ENCODE measurements at places on chromosomes 7 and 10.

- DNase-seq: no peak
These were observed 14.0 kb upstream of the ATXN7L1 start for GRCh38 chr7:105890290-105890997.

- DNase-seq: no peak
These were observed 364.8 kb downstream of the SFMBT2 start for GRCh38 chr10:7045891-7046599.

DNA sequence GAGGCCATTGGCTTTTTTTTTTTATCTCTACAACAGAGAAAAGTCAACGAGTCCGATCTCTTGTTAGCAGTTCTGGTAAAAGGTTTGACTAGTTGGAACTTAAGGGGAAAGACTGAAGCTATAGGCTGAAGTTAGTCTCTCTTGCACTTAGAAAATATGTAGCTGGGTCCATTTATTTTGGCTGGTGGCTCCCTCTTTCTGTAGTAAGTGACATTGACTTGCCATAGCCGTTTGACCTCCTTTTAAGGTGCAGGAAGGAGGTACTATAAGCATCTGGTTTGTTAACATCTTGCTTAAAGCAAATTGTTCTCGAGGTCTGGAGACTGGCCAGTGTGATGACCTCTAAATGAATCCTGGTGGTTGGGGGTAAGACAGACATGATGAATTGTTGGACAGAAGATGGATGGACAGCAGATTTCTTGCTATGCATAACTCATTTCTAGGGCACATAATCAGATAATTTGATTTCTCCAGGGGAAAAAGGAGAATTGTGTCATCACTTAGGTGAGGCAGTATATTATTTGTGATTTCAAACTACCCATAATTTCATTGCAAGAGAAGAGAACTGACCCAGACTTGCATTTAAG lies 356.3 kb upstream of the GALNT17 start:
- DNase-seq: no peak

- DNase-seq: no peak
These were observed 92.3 kb downstream of the DNAJB6 start for GRCh38 chr7:157429001-157429679.

- DNase-seq: no peak
These were observed 199.8 kb downstream of the ZNF365 start for GRCh38 chr10:62573929-62574328.

- peak; percentile 52 for DNase-seq
These were observed 118.2 kb downstream of the CDK6 start for GRCh38 chr7:92717993-92718716.

GRCh38 chr10:23534326-23534725 lies 95.5 kb downstream of the OTUD1 start:
- no peak for DNase-seq

DNA sequence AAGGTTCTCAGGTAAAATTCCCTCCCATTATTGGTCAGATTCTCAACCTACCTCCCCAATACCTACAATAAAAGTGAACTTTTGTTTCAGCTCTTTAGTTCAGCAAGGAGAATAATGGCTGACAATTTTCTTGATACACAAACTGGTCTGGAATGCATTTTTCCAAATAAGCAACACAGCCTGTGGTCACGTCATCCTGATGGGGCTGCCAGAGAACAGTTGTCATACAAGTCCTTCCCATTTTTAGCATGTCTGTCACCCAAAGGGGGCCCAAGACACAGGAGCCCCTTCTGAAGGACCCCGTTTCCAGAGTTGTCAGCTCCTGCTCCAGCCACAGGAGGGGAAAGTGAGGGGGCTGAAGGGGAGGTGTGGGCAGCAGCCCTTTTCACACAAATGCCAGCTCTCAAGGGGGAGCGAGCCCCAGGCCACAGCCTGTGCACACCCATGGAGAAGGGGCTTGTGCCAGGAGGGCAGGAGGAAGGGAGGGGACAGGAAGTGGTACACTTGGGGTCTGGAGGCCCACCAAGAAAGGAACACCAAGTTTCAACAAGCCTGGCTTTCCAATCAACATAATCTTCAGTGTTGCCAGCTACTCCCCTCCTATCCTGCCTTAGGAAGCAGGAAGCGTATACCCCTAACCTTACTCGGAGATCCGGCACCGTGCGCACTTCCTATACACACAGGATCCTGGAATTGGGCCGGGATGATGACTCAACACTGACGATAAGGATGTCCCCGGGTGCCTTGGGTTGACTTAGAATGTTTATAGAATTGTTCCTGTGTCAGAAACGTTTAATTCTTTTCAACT lies 43.4 kb upstream of the PDLIM1 start:
- no peak for DNase-seq

DNA sequence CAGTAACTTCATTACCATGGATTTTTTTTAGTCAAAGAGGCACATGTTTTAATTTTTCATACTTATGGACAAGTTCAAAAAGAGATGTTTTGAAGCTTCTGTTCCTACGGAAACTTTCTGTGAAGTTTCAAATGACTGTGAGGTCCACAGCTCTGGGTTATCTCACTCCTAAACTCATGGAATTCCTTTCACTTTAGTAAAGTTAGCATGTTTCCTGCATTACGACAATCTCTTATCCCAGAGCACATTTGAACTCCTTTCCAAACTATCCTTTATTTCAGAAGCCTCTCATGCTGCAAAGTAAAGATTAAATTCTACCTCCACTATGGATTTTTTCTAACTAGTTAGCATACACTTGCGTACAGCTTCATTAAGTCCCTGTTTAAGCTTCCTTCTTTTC lies 15.3 kb upstream of the ADD3 start:
- DNase-seq: no peak

- DNase-seq: no peak
These were observed 644 bp downstream of the PPP1R35 start for GRCh38 chr7:100435401-100436304.

DNA sequence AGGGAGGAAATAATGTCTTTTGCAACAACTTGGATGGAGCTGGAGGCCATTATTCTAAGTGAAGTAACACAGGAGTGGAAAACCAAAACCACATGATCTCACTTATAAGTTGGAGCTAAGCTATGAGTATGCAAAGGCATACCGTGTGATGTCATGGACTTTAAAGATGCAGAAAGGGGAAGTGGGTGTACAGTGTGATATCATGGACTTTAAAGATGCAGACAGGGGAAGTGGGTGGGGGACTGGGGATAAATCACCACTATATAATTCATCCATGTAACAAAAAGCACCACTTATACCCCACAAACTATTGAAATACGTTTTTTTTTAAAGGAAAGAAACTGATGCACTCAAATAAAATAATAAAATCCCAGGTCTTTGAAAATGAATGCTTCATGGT lies 29.5 kb downstream of the LYZL2 start:
- no peak for DNase-seq

DNA sequence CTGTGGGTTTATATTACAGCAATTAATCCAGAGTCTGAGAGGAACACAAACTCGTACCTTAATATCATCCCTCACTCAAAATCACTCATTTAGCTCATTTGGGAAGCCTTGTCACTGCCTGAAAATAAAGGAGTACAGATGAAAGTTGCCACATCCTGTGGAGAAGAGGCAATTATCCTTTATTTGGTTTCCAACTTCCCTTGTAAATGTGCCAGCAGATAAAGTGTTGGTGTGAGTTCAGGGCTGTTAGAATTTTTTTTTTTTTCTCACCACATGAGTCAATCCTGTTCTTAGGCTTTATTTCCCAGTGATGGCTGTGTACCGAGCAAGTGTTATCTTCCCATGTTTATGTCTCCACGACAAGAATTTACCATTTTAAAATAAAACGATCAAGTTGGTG lies 99.0 kb upstream of the SMIM30 start:
- DNase-seq: no peak

GRCh38 chr10:86716466-86716865 lies 40.0 kb upstream of the BMPR1A start:
- no peak for DNase-seq

DNA sequence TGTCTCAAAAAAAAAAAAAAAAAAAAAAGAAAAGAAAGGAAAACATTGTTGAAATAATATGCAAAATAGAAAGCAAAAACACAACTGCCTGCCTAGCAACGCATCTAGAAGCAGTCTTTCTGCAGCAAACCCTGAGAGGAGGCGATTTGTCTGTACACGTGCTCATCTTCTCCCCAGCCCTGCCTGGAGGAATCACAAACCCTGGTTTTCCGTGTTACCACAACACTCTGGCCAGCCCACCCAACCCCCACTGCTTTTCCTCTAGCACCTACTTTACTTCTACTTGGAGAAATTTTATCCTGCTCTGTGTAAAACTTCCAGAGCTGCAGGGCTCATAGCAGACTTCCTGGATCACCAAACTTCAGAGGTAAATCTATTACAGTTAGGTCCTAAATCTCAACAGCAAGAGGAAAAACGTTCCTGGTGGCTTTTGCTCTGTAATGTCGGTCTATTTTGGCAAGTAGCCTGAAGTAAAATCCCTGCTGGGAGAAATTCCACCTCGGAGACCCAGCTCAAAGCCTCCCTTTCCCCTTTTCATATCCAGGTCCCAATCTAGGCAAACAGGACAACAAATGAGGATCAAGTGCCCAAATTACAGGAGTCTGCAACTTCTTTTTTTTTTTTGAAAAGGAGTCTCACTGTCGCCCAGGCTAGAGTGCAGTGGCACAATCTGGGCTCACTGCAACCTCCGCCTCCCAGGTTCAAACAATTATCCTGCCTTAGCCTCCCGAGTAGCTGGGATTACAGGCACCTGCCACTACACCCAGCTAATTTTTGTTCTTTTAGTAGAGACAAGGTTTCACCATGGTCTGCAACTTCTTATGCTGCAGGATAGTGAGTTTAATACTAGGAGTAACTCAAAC lies 91.6 kb downstream of the DNMBP start:
- no peak for DNase-seq

GRCh38 chr10:34171957-34172527 lies 643.1 kb downstream of the PARD3 start:
- no peak for DNase-seq

- DNase-seq: no peak
These were observed 26.0 kb upstream of the JMJD1C start for GRCh38 chr10:63491588-63492316.

- DNase-seq: no peak
These were observed 109.4 kb downstream of the SUGCT start for GRCh38 chr7:40244226-40244625.

GRCh38 chr10:125156196-125156595 lies 4.2 kb downstream of the CTBP2 start:
- no peak for DNase-seq

DNA sequence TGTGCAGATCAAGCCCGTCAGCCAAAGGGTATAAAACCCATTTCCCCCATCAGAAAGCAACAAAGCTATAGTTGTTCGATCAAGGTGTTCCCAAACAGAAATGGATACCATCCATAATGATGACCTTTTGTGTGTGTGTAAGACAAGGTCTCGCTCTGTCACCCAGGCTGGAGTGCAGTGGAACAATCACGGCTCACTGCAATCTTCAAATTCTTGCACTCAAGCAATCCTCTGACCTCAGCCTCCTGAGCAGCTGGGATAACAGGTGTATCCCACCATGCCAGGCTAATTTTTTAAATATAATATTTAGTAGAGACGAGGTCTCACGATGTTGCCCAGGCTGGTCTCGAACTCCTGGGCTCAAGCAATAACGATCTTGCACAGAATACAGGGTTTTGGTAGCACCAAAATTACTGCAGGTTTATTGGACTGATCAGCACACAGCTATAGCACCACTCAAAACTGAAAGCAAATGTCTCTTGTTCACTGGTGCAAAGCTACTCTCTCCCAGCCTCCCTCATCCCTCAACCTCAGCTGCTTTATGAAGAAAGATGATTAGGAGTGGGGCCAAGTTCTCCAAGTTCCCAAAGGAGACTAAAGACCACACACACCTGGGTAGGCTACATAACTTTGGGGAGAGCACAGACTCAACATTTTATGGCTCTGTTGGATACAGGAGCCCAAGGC lies 80.5 kb downstream of the ABI1 start:
- DNase-seq: no peak

GRCh38 chr7:137669706-137670105 lies 177.1 kb downstream of the DGKI start:
- DNase-seq: no peak

GRCh38 chr10:112330607-112331160 lies 43.2 kb upstream of the ACSL5 start:
- peak; percentile 28 for DNase-seq

DNA sequence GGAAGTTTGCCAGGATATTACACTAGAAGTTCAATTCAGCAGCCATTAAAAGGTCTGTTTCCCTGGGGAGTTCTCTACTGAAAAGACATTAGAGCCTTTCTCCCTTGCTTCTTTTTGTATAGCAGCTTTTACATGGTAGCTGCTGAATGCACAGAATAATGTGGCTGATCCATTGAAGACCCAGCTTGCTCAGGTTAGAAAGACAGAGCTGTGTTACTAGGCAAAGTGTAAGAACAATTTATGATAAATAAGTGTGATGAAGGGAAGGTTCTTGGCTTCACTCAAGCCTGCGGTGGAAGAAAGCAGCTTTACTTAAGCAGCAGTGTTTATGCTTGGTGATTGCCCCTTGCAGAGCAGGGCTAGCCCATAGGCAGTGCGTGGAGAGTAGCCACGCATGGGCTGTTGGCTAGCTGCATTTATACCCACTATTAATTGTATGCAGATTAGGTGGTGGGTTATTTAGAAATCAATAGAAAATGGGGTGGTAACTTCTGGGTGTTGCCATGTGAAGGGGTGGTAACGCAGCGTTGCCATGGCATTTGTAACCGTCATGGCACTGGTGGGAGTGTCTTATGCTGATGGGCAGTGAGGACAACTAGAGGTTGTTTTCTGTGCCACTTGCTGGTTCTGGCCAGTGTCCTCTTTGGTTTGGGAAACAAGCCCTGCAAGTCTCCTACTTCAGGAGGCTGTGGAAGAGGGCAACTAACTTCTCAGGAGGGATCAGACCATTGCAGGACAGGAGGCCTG lies 942.9 kb downstream of the NRG3 start:
- DNase-seq: no peak

- no peak for DNase-seq
These were observed 13.0 kb upstream of the REPIN1 start for GRCh38 chr7:150355666-150356059.

- DNase-seq: no peak
These were observed 27.9 kb downstream of the CALML3 start for GRCh38 chr10:5552376-5553321.

- DNase-seq: no peak
These were observed 1.5 kb upstream of the LRRC4 start for GRCh38 chr7:128032605-128033235.

- no peak for DNase-seq
These were observed 196.6 kb upstream of the KIAA1217 start for GRCh38 chr10:24012249-24012803.

- DNase-seq: peak; percentile 42
These were observed 4.1 kb downstream of the KCNIP2 start for GRCh38 chr10:101839416-101840063.

- no peak for DNase-seq
These were observed 78.0 kb downstream of the HIP1 start for GRCh38 chr7:75660566-75661215.

DNA sequence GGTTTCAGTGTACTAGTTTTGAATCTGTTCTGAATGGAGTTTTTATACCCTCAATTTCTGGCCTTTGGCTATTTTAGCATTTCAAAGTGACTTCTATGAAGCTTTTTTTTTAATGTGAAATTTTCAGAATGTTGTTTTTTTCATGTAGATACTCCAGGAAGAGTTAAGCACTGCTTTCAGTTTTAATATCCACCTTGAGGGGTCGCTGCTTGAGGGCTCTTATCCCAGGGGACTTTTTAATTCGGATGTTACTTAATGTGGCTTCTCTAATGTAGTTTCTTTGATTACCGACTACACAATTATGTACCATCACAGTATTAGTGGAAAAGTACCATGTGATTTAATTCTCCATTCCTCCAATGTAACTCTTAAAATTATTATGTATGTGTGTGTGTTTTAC lies 5.2 kb downstream of the IFIT5 start:
- no peak for DNase-seq
